DMS79 treated with DMSO at 0.1 percent for 48 hours (cell line): ENCODE measurements at places on chromosomes 11 and 22.

- DNase-seq = no peak
Measured at GRCh38 chr11:46127150-46127638, 5.9 kb upstream of the PHF21A start.

- DNase-seq = peak; percentile 17
Measured at GRCh38 chr11:85758026-85758425, 52.9 kb downstream of the SYTL2 start.

GRCh38 chr11:75150879-75151278 is at the start of gene SLCO2B1:
Gene SLCO2B1, plus strand, starts transcription at chr11:75151107. Its CDS starts 275 bp downstream, at chr11:75151382.
- DNase-seq = no peak

DNA sequence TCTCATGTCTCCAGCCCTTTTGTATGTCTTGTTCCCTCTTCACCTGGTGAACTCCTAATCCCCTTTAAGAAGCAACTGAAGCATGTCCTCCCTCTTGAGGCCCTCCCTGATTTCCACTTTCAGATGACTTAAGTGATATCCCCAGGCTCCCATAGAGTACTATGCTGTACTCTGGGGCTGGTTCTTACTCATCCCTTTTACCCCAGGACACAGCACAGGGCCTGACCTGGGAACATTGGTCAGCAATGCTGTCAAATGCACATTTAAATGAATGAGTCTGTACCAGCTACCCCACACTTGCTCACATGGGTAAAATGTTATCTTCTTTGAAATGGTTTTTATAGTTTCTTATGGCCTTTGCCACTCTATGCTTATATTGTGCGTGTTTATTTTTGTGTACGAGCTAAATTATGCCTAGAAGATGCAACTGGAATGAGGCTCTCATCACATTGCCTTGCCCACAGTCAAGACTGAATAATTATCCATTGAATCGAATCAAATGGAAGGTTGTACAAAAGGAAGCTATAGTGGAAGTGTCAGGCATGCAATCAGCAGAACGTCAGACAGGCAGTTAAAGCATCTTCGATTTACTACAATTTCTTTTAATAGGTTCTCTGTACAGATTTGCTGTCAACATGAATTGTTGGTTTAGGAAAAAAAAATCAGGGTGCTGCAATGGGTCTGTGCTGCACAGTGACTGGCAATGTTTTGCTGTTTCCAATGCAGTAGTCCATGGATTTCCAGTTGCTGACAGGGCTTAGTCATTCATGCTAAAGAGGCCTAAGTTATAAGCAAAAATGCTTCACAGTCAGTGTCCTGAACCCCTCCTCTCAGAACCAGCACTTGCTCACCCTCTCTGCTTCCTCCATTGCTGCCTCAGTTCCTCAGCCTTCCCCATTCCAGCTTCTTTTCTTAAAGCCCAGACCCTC is 79.5 kb downstream of the PARVA start:
- DNase-seq = no peak

- no peak for DNase-seq
Measured at GRCh38 chr11:67465189-67465510, 3.9 kb downstream of the TMEM134 start.

- no peak for DNase-seq
Measured at GRCh38 chr22:46598224-46598623, 22.0 kb upstream of the GRAMD4 start.

- no peak for DNase-seq
Measured at GRCh38 chr11:126319374-126319740, 15.5 kb downstream of the DCPS start.

GRCh38 chr11:73787051-73787642 is 527 bp upstream of the MRPL48 start:
- DNase-seq = no peak

GRCh38 chr11:3223932-3224381 is 5.3 kb upstream of the MRGPRG start:
- no peak for DNase-seq

DNA sequence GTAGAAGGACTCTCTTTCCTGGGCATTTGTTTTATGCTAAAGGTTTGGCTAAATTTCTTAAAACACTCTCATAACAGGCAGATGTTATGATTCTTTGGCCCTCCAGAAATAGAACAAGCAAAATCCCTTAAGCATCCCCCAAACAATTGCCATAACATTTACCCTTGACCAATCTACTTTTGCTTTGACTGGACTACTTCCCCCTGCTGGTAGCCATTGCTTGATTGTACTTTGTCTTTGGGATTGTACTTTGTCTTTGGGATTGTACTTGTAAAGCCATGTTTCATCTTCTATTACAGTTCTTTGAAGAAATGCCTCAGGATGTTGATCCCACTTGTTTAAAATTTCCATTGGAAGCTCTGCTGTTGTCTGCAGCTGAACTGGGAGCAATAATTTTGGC is 53.3 kb upstream of the GLYAT start:
- DNase-seq = no peak

- no peak for DNase-seq
Measured at GRCh38 chr11:32382339-32383049, 52.8 kb downstream of the WT1 start.

- DNase-seq = no peak
Measured at GRCh38 chr11:65611028-65611757, 2.8 kb downstream of the MAP3K11 start.

DNA sequence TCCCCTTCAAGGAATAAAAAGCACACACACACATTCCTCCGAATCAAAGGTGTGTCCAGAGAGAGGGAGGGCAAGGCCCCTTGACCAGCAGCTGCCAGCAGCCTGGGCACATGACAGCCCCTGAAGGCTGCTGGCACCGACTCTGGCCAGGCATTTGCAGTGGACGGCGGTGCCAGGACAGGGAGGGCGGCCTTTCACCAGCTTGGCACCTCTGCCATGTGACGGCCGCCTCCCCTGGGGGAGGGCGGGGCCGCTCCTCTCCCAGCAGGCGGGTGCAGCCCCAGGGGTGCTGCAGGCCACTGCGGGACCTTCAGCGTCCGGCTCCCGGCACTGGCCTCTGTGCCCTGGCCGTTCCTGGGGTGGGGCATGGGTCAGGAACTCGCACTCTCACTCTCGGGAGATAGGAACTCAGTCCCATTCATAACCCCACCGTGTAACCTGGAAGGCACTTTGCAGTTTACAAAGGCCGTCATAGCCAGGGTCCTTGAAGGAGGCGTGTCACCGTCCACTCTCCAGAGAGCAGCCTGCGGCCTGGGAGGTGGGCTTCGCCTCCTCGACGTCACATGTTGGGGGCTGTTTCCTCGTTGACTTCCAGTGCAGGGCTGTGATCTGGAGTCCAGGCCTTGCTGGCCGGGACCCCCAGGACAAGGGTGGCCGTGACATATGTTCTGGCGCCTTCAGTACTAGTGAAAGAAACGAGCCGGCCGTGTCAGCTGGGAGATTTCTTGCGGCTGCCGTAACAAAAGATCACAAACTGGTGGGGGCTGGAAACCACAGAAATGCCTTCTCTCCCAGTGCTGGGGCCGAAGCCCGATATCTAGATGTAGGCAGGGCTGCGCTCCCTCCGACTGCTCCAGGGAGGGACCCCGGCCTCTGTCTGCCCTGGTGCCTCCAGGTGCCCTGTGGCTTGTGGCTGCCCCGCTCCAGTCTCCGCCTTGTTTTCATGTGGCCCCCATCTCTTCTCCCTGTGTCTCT is 39.9 kb upstream of the SMIM38 start:
- no peak for DNase-seq

DNA sequence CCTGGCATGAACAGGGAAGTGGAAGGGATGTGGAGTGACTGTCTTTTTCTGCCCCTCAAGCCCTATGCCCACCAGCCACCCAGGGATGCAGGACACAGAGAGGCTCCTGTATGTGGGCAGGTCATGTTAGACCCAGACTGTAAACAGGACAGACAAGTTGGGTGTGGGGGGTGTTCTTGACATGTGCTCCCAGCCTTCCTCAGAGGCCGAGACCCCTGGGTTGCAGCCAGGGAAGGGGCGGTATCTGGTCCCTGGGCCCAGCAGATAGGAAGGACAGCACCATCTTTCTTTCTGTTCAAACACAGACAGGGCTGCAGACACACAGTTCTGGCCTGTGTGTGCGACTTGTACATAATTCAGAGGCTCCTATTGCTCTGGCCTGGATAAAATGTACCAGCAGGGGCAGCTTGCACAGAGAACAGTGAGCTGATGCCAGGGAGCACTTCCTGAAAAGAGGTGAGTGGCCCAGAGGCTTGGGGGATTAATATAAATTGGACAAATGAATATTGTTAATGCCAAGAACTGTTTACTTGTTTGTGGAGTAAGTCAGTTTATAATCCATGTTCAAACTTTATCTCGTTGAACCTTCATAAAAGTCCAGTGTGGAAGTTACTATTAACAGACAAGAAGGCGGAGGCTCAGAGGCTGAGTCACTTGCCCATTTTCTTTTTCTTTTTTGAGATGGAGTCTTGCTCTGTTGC is 16.6 kb downstream of the GDPD5 start:
- DNase-seq = no peak
